ENCODE measurements at places on chromosomes 5 and 9.

GRCh38 chr5:111003623-111004022, 67.9 kb upstream of the TSLP start:
- no peak for DNase-seq

DNA sequence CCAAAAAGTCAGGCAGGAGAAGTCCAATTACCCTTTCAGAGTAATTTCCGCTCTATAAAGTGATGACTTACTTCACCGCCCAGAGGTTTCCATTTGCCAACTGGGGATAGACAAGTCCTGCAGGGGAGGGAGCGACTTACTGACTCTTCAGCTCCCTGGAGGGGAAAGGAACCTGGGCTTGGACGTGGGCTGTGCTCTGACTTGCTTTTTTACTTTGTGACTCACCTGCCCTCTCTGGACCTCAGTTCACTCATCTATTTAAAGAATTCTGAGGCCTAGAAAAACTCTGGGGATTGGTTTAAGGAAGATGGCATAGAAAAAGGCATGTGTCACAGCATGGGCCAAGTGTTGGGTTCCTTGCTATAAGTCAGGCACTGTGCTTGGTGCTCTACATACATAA, 180.4 kb upstream of the TRIM32 start:
- no peak for DNase-seq

GRCh38 chr5:141878186-141878710, at the start of gene PCDH1:
PCDH1 (minus strand) TSS chr5:141878410; CDS start chr5:141878262, 148 bp downstream.
- DNase-seq = no peak

DNA sequence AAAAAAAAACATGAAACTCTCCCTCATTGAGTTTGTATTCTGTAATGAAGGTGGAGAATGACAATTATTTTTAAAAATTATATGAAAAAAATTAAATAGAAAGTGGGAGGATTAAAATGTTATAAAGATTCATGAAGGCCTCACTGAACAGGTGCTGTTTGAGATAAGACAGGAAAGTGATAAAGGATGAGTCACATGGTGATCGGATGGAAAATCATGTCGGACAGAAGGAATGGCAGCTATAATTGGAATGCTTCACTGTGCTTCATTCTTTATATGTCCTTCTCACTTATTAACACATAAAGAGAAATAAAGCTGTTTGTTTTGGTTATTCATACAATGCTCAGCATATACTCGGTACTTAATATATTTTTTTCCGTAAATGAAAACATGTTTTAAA, 464.5 kb upstream of the RGMB start:
- no peak for DNase-seq

All from activated effector memory CD4-positive, alpha-beta T cell treated with Interleukin-2 at 50 U/mL for 16 hours (primary cell).